Cortex of kidney (tissue), 1 donor: ENCODE measurements at places on chromosomes 1 and 21.

- no peak for DNase-seq
These were observed 11.4 kb downstream of the PRPF3 start for GRCh38 chr1:150332651-150333290.

- no peak for DNase-seq
These were observed 57.3 kb downstream of the PSMG1 start for GRCh38 chr21:39125752-39126485.

DNA sequence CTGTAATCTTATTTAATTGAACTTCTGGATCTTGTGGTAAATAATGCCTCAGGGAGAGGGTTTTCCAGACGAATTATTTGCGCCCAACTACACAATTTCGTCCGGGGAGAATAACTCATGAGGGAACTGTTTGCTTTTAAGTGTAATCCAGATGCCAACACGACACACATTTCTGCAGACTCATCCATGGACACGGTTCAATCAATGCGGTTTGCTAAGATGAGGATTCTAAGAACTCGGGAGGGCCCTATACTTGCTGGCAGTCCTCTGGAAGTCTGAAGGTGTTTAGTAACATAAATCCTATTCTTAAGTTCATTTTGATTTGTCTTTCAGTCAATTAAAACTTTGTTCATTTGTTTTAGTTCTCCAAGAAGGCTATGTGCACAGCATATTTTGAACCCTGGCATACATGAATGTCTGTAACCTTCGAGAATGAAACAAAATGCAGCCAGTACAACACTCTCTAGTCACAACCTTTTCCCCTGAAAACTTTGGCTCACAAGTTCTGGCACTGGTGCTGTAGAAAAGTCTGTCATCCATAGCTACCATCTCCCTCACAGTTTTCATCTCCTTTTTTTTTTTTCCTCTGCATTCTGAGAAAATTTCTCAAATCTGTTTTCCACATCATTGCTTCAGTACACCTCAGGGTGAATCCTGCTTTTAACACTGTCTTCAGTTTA is 38.8 kb downstream of the DIPK1A start:
- DNase-seq = no peak

DNA sequence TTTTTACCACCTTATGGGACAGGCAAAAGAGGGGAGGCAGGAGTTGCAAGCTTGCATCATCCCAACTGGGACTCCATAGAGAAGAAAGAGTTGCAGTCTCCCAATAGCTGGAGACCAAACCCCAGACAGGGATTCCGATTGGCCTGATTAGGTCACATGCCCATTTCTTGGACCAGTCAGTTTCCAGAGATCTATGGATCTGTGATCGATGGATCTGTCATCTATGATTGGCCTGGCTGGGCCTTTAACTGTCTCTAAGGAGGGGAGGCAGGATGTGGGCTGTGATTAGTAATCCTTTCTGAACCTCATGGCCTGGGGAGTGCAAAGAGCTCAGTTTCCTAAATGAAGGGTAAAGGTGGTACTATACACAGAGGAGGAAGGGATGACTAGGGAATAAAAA is 252.1 kb downstream of the MATN1 start:
- DNase-seq = no peak

GRCh38 chr1:111894497-111894896 is 95.0 kb downstream of the KCND3 start:
- no peak for DNase-seq

DNA sequence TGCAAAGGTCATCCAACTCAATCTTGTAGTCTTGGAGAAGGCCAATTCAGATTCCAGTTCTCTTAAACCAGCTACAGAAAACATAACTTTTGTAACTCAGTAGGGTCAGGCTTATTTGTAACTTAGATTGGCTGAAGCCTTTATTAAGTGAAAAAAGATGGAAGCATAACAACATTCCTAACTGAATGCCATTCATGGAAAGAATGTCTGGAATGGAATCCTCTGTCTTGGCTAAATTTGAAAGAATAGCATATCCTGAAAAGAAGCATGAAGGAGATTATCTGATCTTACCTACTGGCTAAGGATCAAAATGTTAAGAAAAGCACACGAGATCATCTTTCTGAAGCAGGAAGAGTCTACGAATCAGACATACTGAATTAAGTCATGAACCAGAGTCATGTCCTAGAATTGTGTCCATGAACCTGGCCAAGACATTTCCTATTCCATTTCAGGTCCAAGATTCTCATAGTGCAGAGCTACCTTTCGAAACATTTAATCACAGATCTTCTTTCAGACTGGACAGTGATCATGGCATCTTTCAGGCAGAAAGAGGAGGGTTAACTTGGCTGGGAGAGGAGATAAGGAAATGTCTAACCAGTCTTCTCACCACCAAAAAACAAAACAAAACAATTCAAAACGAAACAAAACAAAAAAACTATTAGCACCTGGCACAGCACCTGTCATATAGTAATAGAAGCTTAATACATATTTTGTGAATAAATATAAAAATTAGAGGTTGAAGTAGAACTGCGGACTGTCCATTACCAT is 75.6 kb downstream of the XCL2 start:
- DNase-seq = no peak

DNA sequence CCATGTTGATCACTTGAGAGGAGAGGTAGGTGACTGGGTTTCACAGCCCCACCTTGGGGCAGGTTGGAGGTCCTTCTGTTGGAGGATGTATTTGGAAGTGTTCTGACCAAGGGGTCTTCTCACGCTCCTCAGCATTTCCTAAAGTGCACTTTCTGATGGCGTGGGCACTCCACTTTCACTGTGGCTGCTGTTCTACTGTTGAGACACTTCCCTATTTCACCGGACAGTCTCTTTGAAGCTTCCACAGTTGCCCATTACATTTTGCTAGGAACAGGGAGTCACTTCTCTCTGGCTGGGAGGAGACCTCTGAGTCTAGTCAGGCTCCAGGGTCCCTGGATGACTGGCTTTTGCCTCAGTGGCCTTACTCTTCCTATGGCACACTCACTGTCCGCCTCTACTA is 180.0 kb upstream of the LMO4 start:
- DNase-seq = no peak

- no peak for DNase-seq
These were observed 220.1 kb upstream of the VAMP3 start for GRCh38 chr1:7550981-7551380.

- DNase-seq = no peak
These were observed 207.3 kb downstream of the FOXD2 start for GRCh38 chr1:47645151-47645550.

DNA sequence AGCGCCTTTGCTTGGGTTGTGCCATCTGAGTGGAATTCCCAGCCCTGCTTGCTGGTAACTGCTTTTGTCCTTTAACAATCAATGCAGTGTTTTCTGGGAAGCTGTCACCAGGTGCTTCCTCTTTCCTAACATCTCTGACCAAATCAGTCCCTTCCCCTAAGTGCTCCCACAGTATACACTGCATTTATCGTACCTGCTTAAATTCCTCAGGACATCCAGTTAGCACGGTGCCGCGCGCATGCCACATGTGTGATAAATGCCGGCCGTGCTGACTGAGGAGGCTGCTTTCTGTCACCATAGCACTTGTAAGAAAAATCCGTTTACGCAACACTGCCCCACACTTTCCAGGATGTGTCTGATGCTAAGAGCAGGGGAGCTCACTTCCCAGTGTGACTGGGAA is 115.4 kb downstream of the BCAR3 start:
- no peak for DNase-seq

DNA sequence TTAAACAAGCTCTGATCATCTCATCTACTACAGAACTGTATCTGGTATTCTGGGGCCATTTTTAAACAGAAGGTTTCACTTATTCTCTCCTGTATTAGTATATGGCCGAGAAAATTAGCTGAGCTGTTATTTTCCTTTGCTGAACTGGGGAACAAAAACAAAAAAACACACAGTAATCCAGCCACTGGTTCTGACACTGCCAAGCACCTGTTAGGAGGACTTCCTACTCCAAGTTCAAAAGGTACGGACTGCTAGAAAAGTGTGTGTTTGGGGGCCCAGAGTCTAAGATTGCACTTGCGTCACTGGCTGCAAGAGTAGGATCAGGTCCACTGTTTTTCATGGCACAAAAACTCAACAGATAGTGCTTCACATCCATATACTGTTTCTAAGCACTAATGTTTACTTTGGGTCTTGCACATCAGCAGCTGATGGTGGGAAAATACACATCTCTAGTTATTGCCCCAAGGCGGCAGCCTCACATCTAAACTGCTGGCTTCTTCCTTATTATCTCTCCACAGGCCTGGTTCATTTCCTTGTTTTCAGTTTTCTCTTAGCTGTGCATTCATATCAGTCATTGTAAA is 226.1 kb downstream of the FGGY start:
- no peak for DNase-seq

- no peak for DNase-seq
These were observed 8.7 kb downstream of the CAPN2 start for GRCh38 chr1:223720971-223721591.

DNA sequence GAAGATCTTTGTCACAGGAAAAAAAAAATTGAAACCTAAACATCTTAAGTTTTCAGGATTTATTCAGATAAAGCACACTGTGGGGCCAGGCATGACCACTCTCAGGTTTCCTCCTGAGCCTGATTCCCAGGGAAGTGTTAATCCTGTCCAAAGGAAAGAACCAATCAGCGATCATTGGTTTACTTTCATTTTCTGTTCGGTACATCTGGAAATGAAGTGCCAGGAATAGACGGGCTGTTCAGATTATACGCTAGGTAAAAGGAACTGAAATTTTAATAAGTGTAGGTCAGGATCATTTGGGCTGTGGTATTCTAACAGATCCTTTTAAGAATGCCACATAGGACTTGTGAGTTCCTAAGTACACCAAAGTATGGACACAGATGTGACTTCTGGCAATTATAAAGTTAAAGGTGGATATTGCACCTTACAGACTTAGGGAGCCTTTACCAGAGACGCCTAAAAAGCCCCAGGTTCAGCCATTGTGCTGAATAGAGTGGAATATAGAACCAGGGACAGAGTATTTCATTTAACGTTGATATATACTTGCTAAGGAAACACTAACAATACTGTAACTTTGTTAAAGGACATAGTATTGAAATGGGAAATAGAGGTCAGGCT is 9.3 kb upstream of the CACYBP start:
- DNase-seq = no peak

DNA sequence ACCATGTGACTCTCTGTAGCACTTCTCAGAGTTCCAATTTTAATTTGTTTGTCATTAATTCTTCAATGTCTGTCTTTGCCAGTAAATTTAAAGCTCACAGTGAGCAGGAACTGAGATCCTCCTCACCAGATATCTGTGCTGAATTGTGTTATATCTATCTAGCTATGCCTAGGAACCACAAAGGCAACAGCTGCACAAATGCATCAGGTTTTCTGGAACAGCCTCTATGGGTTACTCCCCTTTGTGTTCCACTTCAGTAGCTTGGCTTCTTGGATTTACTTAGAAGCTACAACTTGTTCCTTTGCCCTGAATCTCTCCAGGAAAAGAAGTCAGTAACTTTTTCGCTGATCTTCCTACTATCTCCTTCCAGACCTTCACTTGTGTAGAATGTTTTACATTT is 1237.8 kb upstream of the ADGRL4 start:
- DNase-seq = no peak

- no peak for DNase-seq
These were observed 145.5 kb upstream of the IRF2BP2 start for GRCh38 chr1:234755449-234755863.

GRCh38 chr1:182329471-182329870 is 62.1 kb downstream of the GLUL start:
- DNase-seq = no peak

GRCh38 chr1:62384276-62385005 is 52.4 kb upstream of the USP1 start:
- no peak for DNase-seq

GRCh38 chr1:203424861-203425662 is 50.5 kb upstream of the PRELP start:
- DNase-seq = no peak

- DNase-seq = no peak
These were observed 68.6 kb downstream of the TGFBR3 start for GRCh38 chr1:91817211-91817905.

GRCh38 chr1:197811769-197812168 is 36.5 kb upstream of the DENND1B start:
- no peak for DNase-seq

DNA sequence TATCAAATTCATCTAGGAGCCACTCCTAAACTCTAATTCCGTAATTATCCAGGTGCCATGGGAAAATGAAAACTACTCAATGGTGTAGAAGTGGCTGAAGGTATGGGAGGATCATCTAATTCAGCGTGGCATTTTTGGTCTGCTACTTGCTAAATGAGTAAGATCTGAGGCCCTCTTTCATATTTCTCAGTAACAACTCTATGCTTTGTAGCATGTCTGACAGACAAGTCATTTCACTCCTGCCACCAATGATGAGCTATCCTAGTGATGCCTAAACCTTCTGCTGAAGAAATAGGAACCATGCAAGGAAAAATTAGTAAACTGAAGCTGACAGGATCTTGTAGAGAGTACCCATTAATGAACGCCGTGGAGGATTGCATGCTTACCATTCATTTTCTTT is 145.3 kb downstream of the NTNG1 start:
- no peak for DNase-seq

DNA sequence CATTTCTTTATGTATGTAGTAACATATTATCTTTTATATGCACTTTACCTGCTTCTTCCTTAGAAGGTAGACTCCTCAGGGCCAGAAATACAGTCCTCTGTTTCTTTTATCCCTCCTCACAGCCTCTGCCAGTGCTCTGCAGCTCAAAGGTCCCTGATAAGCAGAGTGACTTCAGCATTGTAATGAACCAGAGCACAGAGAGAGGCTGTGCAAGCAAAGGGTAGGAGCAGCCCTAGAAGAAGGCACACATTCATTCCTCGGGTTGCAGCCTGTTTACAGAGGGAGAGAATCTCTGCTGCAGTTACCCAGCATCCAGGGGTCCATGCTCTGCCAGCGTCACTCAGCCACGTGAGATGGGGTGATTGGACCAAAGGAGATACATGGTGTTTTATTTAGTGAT is 101.1 kb downstream of the RHOU start:
- DNase-seq = no peak

GRCh38 chr1:156438278-156438987 is 62.1 kb downstream of the MEF2D start:
- DNase-seq = no peak

DNA sequence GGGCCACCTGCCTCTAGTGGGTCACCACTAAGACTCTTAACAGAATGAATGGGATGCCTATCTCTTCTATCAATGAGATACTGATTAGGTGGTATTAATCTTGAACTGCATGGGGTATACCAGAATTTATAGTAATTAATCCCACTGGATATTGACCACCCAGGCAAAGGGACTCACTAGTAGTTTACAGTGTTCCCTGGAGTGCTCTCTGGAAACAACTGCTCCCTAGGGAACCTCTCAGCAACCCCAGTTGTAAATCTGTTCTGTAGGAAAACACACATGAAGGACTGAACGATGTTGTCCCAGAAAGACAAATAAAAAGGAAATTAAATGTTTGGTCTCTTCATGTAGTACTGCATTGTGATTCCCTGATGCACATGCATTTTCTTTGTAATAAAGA is 430.5 kb downstream of the HLX start:
- no peak for DNase-seq
